ENCODE measurements at places on chromosomes 1 and 21. TPM values are rescaled to one million over a fixed set of nuclear protein-coding genes. Genes with fewer than 3 reads are reported as not detected.
A peak's percentile ranks its signal among the peaks of the same experiment; 100 is the strongest.

EFNA4 gene
- polyA plus RNA-seq: 12.1 TPM

KRTAP21-2 gene
- polyA plus RNA-seq: not detected

HECTD3 gene
- 31.1 TPM for polyA plus RNA-seq

DNA sequence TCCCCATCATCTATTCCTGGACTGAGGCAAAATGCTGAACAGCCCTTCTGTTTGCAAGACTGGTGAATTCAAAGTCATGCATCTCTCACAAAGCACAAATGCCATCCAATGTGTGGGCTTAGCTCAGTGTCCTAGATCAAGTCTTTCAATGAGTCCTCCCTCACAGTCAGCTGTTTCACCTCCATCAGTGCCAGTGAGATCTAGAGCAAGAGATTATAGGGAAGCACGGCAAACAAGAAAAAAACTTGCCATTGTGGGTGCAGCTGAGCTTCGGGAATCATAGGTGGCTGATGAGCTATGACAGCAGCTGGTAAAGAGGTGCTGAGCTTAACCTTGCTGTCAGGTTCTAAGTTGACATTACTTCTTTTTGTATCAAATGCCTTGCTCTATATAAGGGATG lies 130.2 kb downstream of the LMX1A start:
- DNase-seq: no peak

NHLH1 gene
- 0.24 TPM for polyA plus RNA-seq

DNA sequence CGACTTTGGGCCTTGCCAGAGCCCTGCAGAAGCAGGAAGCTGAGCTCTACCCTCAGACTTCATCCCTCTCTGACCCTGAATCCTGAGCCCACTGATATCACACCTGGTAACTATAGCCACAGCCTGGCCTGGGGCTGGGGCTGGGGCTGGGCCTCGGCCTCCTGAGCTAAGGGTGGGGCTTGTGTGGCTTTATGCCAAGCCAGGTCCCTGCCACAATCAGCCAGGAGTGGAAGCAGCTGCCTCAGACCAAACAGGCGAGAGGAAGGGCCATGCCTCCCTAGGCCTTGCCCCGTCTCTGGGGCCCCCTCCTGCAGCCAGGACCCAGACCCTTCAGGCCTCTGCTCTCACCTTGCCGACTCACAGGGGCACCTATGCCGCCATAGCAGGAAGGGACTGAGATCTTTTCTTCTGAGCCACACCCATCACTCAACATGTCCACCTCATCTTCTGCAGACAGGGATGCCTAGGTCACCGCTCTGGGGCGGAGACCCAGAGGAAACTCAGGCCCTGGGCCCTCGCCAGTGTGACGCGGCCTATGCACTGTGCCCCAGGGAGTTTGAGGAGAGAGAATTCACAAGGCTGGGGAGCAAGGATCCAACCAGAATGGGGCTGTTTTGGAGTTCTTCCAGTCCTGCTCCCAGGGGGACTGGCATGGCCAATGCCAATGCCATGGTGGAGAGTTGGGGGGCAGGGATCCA lies 5.7 kb downstream of the UBXN11 start:
- no peak for DNase-seq

- DNase-seq: peak; percentile 16
Observed at GRCh38 chr1:113984710-113985109, 5.4 kb downstream of the OLFML3 start.

G0S2 gene
- polyA plus RNA-seq: 265 TPM

COL8A2 gene
- 1.2 TPM for polyA plus RNA-seq

DNA sequence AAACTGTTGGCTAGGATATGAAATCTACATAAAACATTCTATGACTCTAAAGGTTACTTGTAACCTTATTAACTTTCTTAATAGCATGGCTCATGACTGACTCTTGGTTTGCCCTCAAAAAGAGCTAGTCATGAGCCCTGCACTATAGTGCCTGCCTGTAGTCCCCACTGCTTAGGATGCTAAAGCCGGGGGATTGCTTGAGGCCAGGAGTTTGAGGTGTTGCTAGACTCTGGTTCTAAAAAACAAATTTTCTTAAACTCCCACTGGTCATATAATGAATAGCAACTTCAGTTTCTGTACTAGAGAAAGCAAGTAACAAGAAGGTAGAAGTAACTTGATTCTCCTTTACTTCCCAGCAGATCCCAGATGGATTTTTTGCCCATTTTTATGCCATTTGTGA lies 15.8 kb upstream of the NEXN start:
- no peak for DNase-seq

DNA sequence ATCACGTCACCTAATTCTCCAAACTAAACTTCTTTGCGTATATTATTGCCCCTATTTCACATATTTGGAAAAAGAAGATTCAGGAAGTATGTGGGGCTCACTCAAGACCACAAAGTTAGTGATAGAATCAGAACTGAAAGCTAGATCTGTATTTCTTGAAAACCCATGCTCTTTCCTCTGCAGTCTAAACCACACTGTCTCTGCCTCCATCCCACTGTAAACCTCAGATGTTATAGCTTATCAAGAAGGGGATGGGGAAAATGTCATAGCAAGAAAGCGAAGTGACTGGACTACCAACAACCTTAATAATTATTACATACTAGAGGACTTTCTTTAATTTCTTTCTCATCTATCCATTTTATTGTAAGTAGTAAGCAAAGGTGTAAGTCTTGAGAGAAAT lies 257.7 kb upstream of the SGIP1 start:
- no peak for DNase-seq

ZNF436 gene
- polyA plus RNA-seq: 13.3 TPM

DNA sequence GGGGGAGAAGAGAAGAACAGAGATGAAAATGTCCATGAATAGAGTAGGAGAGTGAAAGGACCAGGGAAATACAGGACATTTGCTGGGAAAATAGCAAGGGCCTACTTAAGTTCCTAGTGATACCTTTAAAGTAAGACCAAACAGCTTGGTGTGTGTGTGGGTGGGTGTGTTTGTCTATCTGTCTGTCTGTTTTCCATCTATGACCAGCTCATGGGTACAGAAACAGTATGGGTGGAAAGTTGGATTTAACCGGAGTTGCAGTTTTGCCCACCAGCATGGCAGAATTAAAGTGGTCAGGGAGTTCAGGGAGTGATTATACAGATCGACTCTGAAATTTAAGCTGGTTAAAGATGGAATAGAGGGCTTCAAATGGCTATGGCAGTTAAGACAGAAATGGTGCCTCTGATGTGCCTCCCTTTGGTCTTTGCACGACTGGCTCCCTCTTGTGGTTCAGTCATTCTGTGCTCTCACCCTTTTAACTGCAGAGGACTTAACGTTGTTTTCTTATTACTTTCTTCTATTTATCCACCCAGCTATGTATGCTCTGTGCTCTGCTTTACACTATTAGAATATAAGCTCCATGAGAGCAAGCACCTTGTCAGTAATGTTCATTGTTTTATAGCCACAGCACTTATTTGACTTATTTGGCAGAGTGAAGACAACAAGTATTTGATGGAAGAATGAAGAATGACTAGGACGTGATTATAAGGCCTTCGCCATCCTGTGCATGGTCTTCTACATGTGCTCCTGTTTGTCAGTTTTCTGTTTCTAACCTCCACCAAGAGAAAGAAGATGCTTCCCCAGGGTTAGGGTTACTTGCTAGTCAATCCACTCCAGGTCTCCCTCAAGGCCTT lies 72.7 kb upstream of the AK4 start:
- peak; percentile 64 for DNase-seq

CCDC24 gene
- polyA plus RNA-seq: 52.5 TPM

LCE1A gene
- polyA plus RNA-seq: not detected

SCYL3 gene
- 5.0 TPM for polyA plus RNA-seq

DNA sequence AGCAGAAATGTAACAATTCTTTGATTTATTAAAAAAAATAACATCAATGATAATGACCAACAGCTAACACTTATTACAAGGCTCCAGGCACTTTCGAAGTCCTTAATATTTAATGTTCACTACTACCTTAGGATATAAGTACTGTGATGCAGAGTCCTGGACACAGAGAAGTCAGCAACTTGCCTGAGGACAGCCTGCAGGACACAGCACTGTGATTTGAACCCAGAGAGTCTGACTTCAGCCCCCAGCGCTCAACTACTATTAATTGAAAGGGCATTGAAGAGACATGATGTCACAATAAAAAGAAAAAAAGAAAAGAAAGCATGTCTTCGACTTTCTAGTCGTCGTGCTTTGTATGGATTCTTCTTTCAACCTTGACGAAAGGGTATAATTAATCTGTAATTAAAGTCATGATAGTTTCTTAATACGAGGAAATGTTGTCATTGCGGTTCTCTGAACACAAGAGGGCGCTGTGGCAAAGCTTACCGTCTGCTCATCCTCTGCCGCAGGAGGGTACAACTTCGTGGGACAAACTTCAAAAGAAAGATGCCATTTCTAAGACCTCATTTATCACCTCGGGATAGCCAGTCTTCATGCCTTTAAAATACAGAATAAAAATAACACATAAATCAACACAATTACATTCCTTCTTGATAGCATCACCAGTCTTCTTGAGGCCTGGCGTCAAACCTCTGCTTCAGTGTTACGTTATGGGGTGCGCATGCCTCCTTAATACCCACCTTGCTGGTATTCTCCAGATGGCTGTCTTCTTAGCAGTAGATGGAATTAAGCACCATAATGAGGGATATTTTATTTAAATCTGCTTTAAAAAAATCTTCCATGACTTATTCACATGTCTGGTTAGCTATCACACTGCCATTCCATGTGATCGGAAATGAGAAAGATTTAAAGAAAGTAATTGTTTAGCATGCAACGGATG lies 240.1 kb downstream of the DISC1 start:
- peak; percentile 45 for DNase-seq

DNA sequence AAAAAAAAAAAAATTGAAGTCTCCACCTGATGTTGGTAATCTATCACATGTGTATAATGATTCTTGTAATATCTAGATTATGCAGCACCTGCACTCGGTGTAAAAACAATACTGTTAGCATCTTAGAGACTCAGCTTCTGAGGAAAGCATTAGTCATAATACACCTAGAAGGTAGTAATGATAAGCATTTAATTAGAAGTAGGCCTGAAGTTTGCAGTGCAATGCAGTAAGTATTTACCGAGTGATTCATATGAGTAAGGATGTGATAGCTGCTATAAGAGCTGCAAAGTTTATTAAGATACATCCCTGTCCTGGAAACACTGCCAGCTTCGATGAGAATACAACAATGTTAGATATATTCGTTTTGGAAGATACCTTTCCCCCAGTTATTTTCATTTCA lies 196.4 kb downstream of the GREM2 start:
- DNase-seq: no peak

GRCh38 chr21:42923553-42924432 lies 1.6 kb downstream of the ERVH48-1 start:
- DNase-seq: peak; percentile 78

CD1B gene
- polyA plus RNA-seq: not detected

DNA sequence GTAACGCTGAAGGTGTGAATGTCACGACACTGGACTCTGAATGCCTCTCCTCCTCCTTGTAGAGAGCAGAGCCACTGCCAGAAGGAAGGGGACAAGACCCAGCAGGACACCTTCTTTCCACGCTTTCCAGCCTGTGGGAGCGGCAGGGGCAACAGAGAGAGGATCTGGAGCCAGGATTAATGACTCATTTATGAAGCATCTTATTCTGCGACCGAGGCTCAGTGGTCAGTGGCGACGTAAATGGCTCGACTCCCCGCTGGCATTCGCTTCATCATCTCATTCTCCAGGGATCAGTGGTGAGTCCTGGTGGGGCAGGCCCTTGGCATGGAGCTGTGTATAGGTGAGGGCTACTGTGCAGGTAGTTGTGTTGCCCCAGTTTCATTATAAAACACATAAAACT lies 4.6 kb downstream of the SLC37A1 start:
- peak; percentile 81 for DNase-seq

- no peak for DNase-seq
Observed at GRCh38 chr1:95744731-95745130, 510.7 kb downstream of the RWDD3 start.

SPOCD1 gene
- polyA plus RNA-seq: 2.4 TPM

ADGRB2 gene
- 57.3 TPM for polyA plus RNA-seq

IQCC gene
- 3.1 TPM for polyA plus RNA-seq

TMEM52 gene
- polyA plus RNA-seq: 20.9 TPM

DNA sequence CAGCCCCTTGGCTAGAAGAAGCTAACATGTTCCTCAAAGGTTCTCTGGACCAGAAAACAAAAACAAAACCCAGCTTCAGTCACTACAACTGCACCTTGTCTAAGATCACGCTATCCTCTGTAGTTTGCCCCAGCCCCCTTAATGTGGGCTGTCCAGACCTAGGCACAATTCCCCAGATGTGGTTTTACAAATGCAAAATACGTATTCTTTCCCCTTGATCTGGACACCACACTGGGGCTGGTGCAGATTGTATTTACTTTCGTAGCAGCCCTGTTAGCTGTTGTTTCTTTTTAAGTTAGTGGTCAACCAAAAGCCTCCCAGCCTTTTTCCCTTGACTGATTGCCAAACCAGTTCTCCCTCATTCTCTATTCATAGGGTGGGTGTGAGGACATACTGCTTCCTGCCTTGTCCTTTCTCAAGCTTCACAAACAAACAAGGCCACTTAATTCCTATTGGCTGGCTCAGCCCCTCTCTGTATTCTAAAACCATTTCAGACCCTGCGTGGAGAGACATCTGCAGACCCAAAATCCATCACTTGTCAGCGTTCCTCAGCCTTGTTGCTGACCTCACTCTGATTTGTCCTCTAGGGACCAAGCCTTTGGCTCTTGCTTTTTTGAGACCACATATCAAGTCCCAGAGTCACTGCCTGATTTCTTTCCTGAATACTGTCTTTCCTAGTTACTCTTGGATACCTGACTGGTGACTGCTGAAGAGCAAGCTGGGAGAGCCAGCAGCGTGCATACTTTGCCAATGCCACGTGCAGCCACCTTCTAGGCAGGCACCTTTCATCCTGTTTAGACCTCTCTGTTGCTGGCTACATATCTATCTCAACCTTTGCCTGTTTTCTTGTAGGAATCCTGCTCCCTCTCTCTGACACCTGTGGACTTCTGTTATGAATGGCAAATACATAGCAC lies 96.4 kb upstream of the RAB3GAP2 start:
- DNase-seq: no peak

OLFML2B gene
- 7.3 TPM for polyA plus RNA-seq

NECTIN4 gene
- not detected for polyA plus RNA-seq

AMIGO1 gene
- 4.7 TPM for polyA plus RNA-seq

DNA sequence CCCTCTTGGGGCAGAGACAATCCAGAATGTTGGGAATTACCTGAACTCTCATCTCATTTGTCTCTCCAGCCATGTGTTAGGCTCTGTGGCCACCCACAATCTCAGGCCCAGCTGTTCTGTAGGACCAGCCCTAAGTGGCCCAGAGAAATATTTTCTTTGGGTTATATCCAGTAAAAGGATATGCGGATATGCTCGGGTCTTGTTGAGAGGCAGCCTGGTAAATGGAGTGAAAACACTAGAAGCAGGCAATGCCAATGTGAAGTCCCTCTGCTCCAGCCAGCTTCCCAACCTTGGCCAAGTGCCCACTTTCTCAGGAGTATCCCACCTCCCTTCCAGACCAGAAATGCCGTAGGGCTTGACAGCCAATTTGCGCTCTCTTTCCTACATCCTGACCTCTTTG lies 192.2 kb downstream of the ST6GALNAC3 start:
- no peak for DNase-seq

DNA sequence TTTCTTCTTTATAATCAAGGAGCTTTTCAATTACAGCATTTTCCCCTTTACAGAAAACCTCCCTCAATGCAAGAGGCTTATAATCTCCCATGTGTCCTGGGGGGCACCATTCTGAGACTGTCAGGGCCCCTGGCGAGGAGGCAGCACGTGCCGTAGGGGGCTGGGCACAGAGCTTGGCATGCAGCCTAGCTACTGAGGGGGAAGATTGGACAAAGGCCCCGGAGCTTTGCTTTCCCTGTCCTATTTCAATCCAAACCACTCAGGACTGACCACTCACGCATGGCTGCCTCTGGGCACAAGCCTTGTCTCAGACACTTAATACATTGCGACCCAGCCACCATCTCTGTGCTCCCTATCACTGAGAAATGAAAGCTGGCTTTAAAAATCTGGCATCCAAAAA lies 2.8 kb upstream of the RAP1GAP start:
- DNase-seq: peak; percentile 38
